ENCODE measurements at places on chromosomes 7 and 10. TPM values are rescaled to one million over a fixed set of nuclear protein-coding genes. Genes with fewer than 3 reads are reported as not detected.

The STEAP2 gene
- polyA plus RNA-seq: 2.1 TPM

The ASB10 gene
- polyA plus RNA-seq: not detected

The MYL10 gene
- not detected for polyA plus RNA-seq

- no peak for DNase-seq
Observed at GRCh38 chr7:140232957-140233917, 56.5 kb upstream of the KDM7A start.

The POLR2J2 gene
- polyA plus RNA-seq: 0.66 TPM

DNA sequence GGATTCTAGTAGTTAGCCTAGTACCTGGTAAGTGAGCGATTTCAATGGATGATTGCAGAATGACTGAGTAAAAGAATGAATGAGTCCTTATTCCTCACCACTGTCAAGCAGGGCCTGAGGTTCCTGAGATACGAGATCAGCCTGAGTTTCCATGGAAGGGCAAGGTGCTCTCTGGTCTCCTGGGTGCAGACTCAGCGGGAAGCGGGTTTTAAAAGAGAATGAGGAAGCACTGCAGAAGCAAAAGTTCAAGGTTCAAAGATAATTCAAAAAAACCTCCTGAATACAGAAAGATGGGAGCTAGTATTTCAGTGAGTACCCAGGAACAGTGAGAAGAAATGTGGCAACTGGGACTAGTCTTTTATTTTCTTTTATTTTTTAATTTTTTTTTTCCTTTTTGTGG lies 4.3 kb downstream of the ZNF3 start:
- DNase-seq: no peak

The BTBD16 gene
- polyA plus RNA-seq: 0.97 TPM

The ERVW-1 gene
- polyA plus RNA-seq: not detected

The ANKRD61 gene
- not detected for polyA plus RNA-seq

The C7orf33 gene
- polyA plus RNA-seq: not detected

DNA sequence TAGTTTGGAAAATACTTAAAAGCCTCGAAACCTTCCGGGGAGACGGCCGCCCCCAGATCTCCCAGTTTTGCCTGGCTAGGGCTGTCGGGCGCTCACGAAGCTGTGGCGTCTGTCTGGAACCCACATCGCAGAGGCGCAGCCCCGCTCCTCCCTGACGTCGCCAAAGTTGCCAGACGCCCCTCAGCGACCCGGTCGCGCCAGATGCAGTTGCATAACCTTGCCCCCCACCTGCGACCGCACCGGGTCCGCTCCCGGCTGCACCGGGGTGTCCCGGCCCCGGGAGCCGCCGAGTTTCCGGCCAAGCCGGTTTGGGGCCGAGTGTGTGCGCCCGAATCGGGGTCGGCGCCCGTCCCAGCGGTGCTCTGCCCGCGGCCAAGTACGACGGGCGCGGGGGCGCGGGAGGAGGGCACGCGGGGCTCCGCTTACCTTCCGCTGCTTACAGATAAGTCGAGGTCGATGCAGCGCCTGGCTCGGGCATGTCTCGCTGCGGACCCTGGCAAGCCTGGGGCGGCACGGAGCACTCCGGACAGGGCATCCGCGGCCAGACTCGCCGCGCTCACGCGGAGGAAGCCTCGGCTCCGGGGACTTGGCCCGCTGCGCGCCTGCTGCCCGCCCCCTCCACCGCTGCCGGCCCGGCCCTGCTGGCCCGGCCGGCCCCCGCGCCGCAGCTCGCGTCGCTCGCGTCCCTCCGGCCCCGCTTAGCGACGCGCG lies 665 bp downstream of the INSYN2A start:
- DNase-seq: no peak

DNA sequence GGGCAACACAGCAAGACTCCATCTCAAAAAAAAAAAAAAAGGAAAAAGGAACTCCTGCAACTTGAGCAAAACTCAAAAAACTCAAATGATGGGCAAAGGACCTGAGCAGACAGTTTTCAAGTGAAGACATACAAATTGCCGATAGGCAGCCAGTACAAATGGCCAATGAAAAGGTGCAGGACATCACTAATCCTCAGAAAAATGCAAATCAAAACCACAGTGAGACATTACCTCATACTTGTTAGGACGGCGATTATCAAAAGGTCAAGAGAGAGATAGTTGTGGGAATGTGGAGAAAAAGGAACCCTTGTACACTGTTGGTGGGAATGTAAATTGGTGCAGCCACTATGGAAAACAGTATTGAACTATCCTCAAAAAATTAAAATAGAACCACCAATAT lies 16.8 kb downstream of the SVOPL start:
- DNase-seq: no peak

The LDB1 gene
- polyA plus RNA-seq: 56.2 TPM

GRCh38 chr7:12493407-12493806 lies 77.1 kb upstream of the SCIN start:
- DNase-seq: no peak

The CRTAC1 gene
- 18.8 TPM for polyA plus RNA-seq

DNA sequence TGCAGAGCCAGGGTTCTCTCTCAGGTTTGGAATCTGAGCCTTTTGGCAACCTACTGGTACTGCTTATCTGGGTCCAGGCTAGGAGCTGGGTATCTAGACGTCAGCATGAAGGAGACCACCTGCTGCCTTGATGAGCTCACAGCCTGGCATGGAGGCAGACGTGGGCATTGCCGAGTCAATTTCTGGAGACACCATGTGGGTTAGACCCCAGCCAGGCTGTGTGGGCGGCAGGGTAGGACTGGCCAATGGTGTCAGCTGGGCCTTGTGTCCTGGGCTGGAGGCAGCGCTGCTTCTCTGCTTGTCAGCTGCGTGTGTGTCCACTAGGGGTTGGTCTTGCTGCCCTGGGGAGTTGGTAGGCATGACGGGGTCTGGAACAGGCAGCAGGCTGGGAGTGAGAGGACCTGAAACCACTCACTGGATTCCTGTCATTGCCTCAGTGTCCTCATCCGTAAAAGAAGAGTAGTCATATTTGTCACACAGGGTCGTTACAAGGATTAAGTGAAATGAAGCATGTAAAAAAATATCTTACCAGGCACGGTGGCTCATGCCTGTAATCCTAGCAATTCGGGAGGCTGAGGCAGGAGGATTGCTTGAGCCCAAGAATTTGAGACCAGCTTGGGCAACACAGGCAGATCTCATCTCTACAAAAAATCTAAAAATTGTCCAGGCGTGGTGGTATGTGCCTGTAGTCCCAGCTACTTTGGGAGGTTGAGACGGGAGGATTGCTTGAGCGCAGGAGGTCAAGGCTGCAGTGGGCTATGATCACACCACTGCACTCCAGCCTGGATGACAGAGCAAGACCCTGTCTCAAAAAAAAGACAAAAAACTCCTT lies 31.7 kb upstream of the ANKRD2 start:
- DNase-seq: no peak

DNA sequence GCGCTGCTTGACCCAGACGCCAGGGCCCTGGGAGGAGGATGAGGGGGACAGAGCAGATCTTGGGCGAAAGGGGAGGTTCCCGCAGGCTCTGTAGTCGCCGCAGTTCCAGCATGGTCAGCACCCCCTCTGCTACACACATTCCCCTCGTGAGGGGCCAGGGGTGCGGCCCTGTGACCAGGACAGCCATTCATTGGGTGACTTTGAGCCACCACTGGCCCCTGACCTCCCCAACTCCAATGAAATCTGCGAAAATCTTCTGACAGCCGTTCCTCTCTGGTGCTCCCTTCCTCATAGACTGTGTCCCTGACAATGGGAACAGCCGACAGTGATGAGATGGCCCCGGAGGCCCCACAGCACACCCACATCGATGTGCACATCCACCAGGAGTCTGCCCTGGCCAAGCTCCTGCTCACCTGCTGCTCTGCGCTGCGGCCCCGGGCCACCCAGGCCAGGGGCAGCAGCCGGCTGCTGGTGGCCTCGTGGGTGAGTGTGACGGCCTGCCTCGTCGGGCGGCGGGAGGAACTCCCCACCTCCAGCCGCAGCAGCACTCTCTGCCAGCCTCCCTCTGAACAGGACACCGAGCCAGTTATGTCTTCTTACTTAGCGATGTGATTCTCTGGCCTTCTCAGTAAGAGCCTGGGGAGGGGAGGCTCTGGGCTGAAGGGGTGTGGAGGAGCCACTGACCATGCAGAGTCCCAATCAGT lies 825 bp downstream of the TMEM176A start:
- no peak for DNase-seq

The GARIN1A gene
- not detected for polyA plus RNA-seq

DNA sequence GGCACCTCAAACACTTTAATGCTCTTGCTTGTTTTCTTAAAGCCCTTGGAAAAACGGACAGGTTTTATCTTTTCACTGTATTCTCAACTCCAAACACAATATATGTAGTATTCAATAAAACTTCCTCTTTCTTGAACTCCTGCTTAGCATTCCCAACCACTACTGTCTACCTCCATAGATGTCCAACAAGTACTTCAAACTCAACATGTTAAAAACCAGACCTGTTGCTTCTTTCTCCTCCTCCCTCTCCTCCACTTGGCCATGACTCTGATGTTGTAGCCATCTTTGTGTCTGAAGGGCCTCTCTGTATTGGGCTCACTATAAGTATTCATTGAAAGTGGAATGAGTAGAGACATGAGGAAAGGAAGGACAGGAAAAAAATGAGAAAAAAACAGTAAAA lies 16.2 kb upstream of the COL17A1 start:
- DNase-seq: no peak

GRCh38 chr7:154302380-154302779 lies 250.2 kb downstream of the DPP6 start:
- no peak for DNase-seq

The SFTPA1 gene
- polyA plus RNA-seq: not detected

- DNase-seq: no peak
Observed at GRCh38 chr10:77820349-77820748, 106.2 kb downstream of the DLG5 start.
